ENCODE measurements at places on chromosomes 3 and 15.
A peak's percentile ranks its signal among the peaks of the same experiment; 100 is the strongest.

GRCh38 chr15:48965972-48966371 lies 2.3 kb upstream of the SHC4 start:
- DNase-seq, result no peak

GRCh38 chr3:152225201-152225600 lies 43.5 kb upstream of the MBNL1 start:
- no peak for DNase-seq

GRCh38 chr15:52326756-52327155 lies 31.2 kb upstream of the MYO5C start:
- DNase-seq, result no peak

DNA sequence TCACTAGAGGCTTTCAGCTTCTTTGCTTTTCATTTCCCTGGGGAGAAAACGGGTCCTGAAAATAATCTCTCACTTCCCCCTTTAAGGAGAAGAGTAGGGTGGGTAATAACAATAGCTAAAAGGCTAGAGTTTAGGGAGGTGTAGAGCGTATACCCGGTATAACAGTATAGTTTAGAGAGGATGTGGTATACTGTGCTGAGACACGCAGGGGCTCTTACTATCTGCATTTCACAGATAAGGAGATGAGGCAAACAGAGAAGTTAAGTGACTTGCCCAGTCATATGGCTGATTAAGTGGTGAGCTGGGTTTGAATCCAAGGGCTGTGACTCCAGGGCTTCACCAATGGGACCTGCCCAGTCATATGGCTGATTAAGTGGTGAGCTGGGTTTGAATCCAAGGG lies 15.0 kb upstream of the KCNMB3 start:
- DNase-seq, result no peak

DNA sequence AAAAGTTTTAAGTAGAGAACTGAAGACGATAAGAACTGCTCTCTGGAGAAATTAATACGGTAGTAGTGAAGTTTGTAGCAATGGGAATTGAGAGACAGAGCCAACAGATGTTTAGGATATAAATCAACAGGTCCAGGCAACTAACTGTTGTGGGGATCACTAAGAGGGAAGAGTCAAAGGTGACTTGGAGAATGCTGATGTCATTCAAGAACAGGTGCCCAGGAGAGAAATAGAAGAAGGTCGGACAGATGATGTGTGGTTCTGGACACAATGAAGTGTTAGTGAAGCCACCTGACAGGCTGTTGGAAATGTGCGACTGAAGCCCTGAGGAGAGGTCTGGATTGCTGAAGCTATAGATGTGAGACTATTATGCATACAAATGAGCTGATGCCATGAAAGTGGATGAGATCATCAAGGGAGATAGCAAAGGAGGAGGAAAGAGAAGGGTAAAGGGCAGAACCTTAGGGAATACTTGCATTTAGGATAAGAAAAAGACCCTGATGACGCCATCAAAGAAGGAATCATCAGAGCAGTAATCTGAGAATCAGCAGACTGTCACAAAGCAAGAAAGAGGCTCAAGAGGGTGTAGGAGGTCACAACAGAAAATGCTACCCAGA lies 183.7 kb downstream of the FRMD5 start:
- DNase-seq, result no peak

DNA sequence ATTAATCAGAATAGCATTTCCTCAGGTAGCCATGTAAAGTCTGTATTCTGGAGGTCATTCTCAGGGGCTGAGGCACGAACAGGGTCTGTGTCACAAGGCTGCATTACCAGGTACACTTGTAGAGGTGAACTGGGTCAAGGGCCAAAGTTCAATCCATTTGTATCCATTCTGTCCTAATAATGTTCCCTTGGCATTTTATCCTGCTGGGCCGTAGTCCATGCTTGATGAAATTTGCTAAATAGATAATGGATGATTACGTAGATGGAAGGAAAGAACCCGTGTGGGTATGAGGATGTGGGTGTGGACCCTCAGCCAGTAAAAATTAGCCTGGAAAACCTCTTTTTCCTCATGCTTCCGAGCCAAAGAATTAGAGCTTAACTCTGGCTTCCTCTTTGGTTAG lies 785.9 kb downstream of the GRM7 start:
- DNase-seq, result no peak

GRCh38 chr3:127073941-127074820 lies 91.3 kb downstream of the PLXNA1 start:
- DNase-seq, result no peak

GRCh38 chr3:183490211-183490601 lies 61.8 kb upstream of the MCF2L2 start:
- no peak for DNase-seq

- no peak for DNase-seq
Measured at GRCh38 chr3:187205683-187206082, 8.4 kb downstream of the RTP1 start.

DNA sequence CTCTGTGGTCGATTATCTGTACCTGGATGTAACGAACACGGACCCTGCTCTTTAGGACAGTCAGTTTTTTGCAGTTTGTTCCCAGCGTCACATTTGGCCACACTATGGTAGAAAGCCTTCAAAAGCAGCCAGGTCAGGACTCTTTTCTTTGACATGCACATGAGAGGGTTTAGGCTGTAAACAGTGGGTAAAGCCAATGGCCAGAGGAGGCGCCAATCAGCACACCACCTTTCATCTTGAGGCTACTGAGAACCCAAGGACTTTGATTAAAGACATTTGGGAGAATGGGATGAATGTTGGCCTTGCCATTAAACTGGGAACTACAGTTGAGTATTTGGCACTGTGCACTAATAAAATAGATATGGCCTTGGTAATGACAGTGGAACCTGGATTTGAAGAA lies 225.9 kb downstream of the OXSM start:
- DNase-seq, result no peak

DNA sequence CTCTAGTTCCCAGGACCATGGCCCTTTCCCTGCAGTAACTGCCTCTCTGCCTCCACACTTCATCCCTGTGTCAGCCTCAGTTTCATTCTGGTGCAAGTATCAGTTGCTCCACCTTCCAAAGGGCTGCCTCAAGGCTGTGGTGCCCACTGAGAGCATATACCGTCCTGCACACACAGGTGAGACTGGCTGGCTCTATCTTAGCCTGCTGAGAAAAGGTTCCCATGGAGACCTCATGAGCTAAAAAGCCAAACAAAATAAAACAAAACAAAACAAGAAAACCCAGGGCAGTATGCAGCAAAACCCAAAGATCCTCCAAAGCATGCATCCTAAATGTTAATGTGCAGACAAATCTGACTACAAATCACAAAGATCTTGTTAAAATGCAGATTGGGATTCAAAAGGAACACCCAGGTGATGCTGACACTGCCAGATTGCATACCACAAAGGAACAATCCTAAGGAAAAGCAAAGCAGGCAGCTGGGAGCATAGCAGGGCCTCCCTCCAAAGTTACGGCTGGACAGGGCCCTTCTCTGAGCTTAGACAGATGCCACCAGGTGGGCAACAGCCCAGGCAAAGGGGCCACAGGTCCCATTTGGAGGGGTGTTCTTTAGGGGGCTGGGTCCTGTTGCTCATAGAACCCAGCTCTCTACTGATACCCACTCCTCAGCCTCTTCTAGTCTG lies 76.3 kb upstream of the SLCO2A1 start:
- no peak for DNase-seq

GRCh38 chr3:178602856-178603255 lies 66.6 kb downstream of the KCNMB2 start:
- DNase-seq, result no peak

DNA sequence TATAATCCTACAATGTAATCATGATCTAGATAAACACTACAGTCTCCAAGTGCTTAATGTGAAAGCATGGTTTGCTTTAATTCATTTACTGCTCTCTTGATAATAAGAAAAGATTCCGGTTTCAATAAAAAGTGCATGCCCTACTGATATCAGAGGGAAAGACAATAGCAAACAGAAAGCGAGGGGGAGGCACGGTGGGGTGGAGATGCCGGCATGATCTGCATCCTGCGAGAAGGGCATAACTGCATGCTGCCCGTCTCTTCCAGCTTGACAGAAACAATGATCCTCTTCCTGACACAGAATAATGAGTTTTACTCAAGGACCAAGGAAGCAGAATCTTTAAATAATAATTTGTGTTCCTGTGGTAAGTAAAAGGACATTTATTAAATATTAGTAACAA lies 51.7 kb downstream of the GOLIM4 start:
- no peak for DNase-seq

DNA sequence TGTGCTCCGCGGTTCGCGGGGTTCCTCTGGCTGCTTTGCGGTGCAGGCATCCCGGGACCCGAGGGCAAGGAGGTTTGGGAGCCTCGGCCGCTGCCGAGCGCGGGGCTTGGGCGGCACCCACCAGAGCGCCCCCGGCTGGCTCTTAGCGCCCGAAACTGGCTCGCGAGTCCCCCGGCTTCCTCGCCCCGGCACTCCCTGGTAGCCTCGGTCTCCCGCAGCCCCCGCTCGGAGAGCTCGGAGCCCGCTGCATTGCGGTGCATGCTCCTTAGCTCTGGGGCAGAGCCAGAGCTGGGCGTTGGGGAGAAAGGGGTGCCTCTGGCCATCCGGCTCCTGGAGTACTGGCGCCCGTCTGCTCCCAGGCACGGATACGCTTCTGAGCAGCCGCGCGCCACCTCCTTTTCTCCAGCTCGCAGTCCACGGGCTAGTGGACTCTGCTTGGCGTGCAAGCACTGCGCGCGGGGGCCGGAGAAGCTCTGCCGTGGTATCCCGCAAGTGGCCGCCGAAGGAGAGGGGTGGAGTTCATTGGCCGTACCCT lies 753 bp downstream of the EPHB1 start:
- no peak for DNase-seq

DNA sequence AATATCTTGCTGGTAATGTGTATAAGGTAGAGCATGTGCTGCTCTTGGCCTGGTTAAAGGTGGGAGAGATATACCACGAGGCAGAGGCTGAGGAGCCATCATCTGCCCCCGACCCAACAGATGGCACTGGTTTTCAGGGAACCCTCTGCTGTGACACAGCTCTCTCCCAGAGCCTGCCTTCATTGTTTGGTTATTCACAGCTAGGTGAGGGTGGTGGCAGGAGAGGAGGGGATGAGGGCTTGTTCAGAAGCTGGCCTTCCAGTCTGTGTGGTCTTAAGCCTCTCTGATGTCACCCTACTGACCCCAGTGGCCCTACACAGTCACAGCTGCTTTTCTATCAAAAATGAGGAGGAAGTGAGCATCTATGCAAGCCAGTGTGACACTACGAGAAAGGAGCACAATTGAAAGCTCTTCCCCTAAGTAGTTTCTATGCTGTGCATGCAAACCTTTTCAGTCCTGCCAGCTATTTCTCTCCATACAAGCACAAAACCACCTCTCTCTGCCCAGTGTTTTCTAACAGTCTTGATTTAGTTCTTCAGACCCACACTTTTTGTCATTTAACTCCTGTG lies 258.4 kb upstream of the AGTR1 start:
- no peak for DNase-seq

DNA sequence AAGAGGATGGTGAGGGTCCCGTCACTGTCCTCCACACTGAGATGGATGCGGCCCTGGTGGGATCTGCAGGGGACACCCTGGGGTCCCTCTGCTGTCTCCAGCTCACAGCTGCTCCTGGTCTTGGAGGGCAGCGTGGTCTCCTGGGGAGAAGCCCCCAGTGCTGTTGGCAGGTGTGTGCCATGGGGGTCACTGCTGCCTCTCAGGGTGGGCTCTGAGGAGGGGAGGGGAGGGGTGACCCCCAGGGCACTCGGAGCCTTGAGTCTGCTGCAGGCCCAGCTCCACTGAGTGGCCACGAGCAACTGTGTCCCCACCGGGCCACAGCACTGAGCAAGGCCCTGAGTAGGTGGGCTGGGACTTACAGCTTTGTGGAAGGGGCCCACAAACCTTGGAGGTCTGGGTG lies 34.7 kb downstream of the KLHL25 start:
- DNase-seq, result no peak

DNA sequence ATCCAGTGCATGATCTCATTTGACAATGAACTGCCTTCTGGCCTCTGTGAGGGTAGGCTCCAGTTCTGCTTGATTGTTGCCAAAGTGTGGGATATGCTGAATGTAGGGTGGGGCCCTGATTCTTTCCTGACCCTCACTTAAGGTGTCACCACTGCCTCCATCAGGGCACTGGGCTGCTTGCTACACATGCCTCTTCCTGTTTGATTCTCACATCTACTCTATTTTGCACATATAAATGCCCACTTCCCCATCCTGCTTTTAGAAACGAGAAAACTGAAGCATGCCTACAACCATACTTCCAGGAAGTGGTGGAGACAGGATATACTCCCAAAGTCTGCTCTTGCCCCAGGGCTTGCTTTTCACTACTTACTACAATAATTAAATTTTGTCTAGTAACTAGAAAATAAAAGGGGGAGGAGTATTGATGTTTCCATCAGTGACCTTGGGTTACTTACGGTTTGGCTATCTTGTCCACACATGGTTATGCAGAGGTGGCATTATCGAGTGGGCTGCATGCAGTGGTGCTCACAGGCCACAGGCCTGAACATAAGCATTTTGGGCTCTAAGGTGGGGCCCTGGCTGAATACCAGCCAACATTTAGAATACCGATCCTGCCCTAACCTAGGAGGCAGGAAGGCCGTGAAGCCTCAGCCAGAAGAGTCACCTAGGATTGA lies 6.7 kb downstream of the ZDHHC3 start:
- DNase-seq, result peak; percentile 47

DNA sequence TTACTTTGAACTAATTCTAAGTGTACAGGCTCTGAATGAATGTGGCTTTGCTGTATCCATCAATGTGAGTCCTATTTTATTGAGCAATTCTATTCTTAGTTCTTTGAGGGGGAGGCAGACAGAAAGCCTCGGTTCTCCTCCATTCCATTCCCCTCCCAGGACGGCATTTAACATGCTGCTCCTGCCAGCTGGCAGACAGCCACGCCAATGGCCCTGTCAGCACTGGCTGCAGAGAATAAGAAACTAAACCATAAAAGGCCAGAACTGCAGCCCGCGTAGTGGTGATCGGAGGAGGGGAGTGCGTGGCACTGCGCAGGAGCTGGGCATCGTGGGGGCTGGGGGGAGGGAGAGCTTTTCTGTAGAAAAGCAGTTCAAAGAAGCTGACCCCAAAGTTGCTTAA lies 76.0 kb upstream of the HACD2 start:
- DNase-seq, result no peak

- no peak for DNase-seq
Measured at GRCh38 chr15:62895139-62895866, 147.2 kb upstream of the TPM1 start.

- DNase-seq, result no peak
Measured at GRCh38 chr15:20349774-20350498, 191.7 kb downstream of the GOLGA6L6 start.

DNA sequence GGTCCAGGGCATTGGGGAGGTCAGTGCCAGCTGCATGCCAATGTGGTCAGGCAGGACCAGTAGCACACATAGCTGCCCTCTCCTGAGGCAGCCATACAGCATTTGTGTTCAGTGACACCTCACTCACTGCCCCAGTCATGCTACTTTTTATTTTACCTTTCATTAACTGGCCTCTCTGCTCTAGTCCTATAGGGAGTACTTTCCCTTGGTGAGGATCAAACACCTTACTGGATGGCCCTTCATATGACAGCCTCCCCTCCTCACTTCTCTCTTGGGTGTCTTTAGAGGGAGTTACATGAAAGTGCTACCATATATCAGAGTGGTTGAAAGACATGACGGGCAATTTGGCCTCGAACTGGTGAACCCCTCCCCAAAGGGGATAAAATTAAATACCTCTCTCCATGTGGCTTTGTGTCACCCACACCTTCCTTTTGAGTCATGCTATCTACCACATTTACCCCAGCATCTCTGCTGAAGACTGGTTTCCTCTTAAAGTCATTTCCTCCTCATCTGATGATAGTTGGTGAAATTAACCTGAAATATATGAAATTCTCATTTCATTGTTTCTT lies 17.6 kb downstream of the RLBP1 start:
- DNase-seq, result no peak

GRCh38 chr15:89805241-89806209 lies 9.1 kb downstream of the ANPEP start:
- no peak for DNase-seq
